ENCODE measurements at places on chromosomes 6 and 20.

GRCh38 chr6:105935416-105935815, 150.7 kb upstream of the PRDM1 start:
- DNase-seq = no peak

DNA sequence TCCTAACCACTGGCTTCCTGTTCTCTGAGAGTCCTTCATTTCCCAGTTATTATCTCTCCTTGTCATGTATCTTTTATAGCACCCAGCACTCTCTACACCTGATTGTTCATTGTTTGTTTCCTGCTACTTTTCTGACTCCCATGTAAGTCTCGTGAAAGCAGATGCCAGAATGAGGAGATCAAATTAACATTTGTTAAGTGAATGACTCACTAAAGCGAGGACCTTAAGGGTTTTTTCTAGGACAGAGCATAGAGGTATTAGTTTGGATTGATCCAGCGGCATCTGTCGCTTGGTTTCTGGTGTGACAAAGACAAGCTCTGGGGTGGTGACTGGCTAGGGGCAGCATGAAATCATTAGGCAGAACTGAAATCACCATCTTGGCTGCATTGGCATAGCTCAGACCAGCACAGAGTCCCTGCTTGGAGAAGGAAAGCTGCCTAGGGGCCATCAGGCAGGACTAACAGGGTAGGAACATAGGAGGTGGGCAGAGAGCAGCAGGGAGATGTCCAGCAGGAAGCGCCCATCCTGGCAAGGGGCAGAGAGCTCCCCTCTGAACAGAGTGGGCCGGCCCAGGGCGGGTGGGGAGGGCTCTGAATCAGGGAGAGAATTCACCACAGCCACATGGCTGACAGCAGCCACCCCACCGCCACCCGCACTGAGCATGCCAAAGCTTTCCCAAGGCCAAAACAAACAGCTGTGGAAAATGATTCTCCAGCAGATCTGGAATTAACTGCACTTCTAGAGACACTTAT, 97.1 kb upstream of the CEP85L start:
- DNase-seq = peak; percentile 55

DNA sequence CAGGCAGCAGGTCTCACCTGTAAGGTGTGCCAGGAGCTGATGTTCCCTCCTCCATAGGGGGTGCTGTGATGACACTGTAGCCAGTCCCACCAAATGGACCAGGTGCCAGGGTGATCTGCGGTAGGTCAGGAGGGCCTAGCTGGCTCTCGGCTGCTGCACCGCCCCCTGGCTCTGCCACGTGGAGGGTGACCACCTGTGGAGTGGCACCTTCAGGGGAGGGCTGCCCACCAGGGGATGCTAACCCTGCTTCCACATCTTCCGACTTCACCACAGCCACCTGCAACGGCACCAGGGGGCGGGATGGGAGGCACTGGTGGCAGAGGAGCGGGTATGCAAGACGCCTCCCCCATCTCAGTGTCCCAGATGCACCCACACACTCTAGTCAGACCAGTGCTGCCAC, 18.3 kb downstream of the ZNF335 start:
- DNase-seq = no peak

DNA sequence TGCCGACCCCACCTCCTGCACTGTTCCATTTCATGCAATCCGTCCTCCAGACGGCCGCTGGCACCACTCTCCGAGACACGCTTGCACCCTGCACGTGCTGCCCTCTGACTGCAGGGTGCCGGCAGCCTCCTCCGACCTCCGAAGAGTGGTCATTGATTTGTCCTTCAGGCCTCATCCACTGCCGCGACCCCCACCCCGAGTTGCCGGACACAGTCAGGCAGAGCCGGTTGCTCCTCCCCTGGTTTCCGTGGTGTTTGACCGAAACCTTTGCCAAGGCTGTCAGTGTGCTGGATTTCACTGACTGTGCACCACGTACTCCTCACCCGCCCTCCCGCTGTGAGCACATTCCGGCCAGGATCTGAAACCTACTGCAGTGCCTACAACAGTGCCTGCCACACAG, 156.4 kb upstream of the PDE10A start:
- no peak for DNase-seq

GRCh38 chr6:125099211-125100073, 54.1 kb upstream of the TPD52L1 start:
- peak; percentile 77 for DNase-seq

DNA sequence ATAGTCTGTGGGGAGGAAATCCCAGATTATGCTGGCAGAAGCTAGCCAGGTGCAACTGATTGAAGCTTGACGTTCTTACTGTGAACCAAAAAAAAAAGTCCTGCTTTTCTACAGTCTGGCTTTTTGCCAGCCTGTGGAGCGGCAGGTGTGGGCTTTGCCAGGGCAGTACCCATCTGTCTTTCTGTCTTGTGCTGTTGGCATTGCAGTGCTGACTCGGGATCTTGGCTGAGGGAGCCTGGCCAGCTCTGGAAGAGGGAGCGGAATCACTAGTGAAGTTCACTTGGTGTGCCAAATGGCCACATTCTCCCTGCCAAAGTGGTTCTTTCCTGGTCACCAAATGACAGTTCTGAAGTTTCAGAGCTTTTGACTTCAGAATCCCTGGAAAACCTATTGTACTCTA, 5.0 kb downstream of the KIF3B start:
- peak; percentile 22 for DNase-seq

GRCh38 chr20:62644802-62645496, 2.6 kb downstream of the SLCO4A1 start:
- no peak for DNase-seq

- no peak for DNase-seq
Measured at GRCh38 chr20:42083280-42083679, 465.1 kb upstream of the CHD6 start.

DNA sequence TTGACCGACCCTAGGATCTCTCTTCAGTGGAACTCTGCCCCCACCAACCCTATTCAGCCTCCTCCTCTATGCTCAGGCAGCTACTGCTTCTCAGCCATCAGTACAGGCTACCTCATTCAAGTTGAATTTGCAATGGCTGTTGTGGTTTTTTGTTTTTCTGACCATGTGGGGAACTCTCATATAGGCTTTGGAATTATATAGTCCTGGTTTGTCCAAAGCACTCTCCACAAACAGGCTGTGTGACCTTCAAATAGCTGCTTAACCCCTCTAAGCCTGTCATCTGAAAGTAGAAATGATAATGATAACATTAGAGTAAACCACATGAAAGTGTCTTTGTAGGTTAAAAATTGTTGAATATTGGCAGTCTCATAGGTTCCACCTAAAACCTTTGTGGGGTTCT, 80.3 kb downstream of the UNC5CL start:
- no peak for DNase-seq

Measured in midbrain (tissue), 1 donor.